LHCN-M2 (cell line): ENCODE measurements at places on chromosomes 3 and 15. TPM values are rescaled to one million over a fixed set of nuclear protein-coding genes. Genes with fewer than 3 reads are reported as not detected.

RASL12 gene
- not detected in 2 replicates for total RNA-seq

- DNase-seq, result no peak
Measured at GRCh38 chr3:94349310-94349878, 286.5 kb downstream of the NSUN3 start.

CPN2 gene
- total RNA-seq, result not detected in 2 replicates

GRCh38 chr15:87348746-87349145 is 907.8 kb downstream of the NTRK3 start:
- peak; percentile 34 for DNase-seq

DNA sequence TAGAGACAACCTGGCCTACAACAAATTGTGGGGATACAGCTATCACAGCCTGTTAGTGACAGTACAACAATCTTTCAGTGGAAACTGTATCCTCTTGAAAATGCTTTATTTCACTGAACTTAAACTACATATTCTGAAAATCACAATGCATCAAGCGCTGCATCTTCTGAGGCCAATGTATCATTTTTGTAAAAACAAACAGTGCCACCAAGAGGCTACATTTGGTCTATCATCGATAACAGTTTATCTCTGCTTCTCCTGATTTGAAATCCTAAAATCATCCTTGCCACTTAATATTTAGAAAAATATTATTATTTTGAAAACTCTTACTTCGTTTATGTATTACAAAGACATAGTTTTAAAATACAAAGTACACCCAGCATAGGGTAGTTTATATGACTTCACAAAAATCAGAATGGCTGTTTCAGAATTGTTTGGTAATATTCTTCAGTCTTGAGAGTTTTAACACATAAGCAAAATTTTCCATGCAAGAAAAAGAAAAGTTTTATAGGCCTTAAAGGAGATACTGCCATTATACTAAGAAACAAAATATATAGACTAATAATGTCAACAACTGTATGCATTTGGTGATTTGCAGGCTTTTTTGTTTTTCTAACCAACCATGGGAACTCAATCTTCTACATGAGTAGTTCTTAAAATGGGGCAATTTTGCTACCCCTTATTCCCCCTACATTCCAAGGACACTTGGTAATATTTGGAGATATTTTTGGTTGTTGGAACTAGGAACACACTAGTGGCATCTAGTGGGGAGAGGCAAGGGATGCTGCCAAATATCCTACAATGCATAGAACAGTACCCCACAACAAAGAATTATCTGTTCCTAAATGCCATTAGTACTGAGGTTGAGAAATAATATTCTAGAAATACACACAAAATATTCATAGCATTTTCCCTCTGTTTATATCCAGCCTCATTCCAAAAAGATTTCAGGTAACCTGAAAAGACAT is 42.3 kb downstream of the WDR72 start:
- no peak for DNase-seq

DNA sequence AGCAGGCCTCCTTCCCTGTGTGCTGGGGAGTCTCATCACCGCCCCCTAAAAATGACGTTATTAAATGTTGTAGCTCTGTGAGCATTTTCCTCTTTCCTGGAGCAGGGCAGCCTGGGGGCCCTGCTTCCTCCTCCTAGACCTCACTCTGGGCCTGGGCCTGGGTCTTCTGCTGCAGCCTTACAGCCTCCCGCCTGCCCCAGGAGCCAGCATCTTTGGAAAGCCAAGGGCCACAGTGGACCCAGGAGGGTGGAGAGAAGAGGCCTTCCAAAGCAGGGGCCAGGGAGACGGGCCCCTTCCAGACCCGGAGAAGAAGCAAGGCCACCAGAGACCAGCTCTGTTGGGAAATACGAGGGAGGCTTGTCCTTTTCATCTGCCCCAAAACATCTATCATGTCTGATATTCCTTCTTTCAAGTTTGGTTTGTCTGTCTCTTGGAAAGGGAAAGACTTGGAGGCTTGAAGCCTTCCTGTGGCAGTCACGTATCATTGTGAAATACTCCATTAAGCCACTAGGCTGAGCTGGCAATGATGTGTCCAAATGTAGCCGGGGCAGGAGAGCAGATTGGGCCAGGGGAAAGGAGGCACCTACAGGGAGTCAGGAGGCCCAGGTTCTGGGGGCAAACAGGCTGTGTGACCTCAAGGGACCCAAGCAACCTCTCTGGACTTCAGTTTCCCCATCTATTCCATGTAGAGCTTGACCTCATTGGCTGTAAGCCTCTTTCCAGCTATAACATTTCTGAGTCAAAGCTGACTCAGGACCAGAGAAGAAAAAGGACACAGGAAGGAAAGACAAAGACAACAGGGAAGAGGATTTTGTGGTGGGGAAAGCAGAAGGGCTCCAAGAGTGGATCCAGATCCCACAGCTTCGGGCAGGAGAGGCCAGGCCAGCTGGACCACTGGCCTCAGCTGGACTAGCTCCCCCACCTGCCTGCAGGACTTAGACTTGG is 31.1 kb downstream of the CYP11A1 start:
- DNase-seq, result peak; percentile 61

ATP10A gene
- 0.69 and 0.96 TPM in 2 replicates for total RNA-seq

- DNase-seq, result no peak
Measured at GRCh38 chr3:124861041-124861440, 26.1 kb downstream of the ITGB5 start.

POPDC2 gene
- 1.1 TPM in 1 of 2 replicates, not detected in the other for total RNA-seq

NR1I2 gene
- total RNA-seq, result not detected in 2 replicates

GRCh38 chr3:58584690-58585004 is 7.5 kb upstream of the FAM107A start:
- peak; percentile 15 for DNase-seq

GRCh38 chr3:69191516-69191915 is 69.1 kb upstream of the LMOD3 start:
- no peak for DNase-seq

DNA sequence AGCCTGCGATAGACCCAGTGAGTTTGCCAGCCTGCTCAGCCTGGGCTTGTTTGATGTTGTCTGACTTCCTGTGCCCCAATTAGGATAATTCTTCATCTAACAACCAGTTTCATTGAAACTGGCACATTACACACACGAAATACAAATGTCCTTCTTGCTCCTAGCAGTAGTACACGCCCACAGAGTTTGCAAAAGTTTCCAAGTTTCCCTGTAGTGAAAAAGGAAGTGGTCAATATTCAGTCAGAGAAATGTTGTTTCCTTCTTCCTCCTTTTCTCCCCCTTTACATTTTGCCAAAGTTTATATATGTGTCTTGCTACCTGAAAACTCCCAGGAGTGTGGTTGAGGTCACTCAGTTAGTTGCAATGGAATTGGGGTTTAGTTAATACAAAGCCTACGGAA is 58.4 kb upstream of the LRTM1 start:
- no peak for DNase-seq

DNA sequence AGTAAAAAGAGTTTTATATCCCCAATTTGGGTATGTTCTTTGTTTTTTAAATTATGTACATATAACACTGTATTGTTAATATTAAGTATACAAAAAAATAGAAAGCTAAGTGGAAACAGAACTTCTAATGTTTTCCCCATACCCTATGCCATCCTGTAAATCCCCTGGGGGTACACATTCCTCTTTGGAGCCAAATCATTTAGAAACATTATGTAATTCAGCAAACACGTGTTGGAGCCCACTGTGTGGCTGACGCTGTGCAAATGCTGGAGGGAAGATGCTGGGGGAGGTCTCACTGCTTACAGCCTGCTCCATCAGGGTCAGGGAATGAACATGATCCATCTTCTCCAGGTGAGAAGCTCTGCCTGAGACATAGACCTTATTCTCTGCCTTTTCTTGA is 52.8 kb downstream of the CRTC3 start:
- DNase-seq, result no peak

DNA sequence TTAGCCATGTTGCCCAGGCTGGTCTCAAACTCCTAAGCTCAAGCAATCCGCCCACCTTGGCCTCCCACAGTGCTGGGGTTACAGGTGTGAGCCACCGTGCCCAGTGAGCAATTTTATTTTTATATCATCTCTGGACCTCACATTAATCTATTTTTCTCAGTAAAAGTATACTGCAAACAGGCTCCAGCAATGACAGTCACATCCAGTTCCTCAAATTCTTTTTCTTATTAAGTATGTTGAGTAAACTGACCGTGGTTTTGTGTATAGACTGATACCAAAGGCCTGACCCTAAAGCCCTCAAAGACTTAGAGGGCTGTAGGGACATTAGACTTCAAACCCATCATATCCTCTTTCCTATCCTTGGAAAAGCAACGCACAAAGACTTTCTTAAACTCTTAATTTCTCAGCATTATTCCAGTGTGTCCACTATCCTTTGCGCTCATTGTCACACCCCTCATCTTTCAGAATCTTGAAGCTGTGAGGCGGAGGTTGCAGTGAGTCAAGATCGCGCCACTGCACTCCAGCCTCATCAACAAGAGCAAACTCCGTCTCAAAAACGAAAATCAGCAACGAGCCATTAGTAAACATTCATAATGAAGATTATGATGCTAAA is 2.0 kb downstream of the NGLY1 start:
- no peak for DNase-seq

DNA sequence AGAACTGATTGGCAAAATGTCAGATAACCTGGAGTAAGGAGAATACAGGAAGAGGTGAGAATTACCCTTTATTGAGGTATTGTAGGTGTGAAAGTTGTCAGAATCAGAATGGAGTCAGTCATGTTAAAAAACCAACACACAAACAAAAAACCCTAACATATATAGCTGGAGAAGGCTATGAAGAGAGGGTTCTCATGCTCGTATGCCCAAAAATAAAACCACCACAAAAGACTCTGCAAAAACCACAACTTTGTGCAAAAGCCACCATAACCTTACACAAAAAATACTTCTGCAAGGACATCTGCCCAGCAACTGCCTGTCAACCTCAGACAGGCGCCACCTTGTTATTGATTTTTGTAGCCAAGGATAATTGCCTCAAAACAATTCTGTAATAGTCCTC is 136.0 kb downstream of the CD47 start:
- no peak for DNase-seq

DNA sequence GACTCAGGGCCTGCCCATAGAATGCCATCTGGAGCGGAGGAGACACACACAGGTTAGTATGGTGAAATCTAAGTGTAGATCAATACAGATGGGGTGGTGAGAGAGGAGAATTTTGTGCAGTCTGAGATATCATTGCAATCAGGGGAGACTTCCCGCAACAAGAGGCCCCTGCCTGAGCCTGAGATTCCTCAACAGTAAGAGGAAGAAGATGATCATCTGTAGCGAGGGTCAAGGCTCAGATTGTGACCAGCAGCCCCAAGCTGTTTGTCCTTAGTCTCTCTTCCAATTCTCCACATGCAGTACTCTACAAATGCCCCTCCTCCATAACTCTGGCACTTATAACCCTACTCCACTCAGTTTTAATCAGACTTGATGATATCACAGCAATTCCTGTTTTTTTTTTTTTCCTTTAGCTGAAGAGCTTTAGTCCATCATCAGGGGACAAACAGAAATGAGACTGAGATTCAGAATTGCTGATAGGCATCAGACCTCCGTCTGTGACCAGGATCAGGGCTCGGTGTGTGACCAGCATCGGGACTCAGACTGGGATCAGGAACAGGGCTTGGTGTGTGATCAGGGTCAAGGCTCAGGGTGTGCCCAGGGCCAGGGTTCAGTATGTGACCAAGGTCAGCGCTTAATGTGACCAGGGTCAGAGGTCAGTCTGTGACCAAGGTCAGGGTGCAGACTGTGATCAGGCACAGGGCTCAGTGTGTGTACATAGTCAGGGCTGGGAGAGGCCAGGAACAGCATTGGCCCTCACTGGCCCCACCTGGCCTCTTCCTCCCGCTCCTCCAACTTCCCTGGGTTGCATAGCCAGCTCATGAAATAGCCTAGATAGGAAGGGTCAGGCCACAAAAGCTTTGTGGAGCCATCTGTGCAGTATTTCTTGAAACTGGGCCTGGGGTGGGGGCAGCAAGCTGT is 14.1 kb downstream of the LOXL1 start:
- no peak for DNase-seq

DNA sequence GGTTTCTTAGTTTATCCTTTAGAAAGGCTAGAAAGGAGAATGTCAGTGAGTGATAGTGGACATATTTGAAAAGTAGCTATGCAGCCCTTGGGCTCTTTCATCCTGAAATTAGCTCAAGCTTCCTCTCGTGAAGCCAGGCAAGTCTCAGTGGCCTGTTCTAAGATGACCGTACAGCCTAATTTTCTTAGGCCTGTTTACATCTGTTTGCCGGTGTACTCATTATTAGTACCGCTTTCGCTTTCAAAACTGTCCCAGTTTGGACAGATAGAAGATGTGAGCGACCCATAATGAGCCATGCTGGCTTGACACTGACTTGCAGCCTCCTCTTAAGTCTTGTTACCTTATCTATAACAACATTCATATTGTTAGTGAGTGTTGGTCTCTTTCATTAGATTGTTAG is 5.7 kb upstream of the ARL14 start:
- peak; percentile 6 for DNase-seq

DNA sequence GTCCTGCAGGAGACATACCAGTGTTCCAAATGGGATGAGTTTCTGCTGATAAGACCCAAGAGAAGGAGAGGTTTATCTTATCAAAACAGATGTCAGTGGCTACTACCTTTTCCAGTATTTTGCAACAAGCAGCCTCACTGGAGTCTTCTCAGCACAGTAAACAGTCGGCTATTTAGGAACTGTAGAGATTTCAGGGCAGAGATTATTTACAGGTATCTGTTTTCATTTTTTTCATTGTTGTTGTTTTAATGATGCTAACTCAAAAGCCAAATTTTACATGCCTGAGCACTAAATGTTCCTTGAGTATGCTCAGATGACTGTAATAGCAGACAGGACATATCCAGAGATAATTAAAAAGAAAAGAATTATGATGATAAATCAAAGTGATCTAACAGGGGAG is 252.1 kb downstream of the EPHA6 start:
- no peak for DNase-seq

- no peak for DNase-seq
Measured at GRCh38 chr3:112718967-112719366, 78.0 kb upstream of the CCDC80 start.

DNA sequence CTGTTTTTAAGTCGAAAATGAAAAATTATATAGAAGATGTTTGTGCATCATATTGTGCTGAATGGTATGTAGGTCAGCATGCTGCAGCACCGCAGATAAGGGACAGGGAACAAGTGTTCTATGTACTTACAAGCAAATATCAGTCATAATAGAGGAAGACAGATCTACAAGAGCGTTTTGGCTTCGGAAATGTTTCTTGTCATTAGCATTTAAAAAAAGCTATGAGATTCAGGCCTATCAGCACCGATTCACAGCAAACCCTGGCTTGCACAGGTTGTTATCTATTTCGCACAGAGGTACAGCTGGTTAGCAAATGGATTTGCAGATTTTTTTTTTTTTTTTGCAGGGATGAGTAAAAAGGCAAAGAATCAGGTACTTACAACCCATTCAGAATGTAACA is 204.2 kb upstream of the TBC1D5 start:
- DNase-seq, result no peak

DUOXA2 gene
- not detected in 2 replicates for total RNA-seq
